ENCODE measurements at places on chromosomes 5 and 9.

- DNase-seq = no peak
Measured at GRCh38 chr9:73121375-73121935, 30.2 kb upstream of the ANXA1 start.

DNA sequence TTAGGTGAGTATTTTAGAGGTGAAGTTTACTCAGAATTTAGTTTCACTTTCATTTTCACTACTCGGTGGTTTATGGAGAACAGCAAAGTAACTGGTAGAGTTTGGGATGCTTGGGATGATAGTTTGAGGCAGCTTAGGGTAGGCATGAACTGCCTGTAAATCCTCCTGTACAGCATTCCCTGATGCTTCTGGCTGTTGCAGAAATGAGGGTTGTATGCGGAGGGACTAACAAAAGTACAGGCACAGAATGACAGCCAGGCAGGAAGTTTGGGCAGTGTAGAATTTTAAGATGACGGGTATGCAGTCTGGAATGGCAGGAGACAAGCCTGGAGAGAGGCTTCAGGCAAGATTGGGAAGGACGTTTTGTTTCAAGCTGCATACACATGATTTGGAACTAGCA is 48.0 kb upstream of the FAM120AOS start:
- DNase-seq = no peak

DNA sequence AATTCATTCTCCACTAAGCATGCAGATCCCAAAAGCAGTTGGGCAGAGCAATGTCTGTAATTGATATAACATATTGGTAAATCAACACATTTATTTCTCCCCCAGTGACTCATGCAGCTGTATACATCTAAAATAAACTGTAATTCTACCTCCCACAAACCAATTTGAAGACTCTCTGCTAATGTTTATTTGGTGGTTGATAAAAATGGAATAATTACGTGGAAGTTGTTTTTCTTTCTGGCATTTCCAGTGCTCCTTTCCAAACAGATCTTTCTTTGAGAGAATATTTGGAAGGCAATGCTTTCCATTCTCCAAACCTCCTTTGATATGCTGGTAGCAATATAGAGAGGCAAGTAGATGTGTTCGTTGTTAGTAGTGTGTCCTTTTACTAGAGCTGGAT is 194.7 kb downstream of the CHSY3 start:
- no peak for DNase-seq

DNA sequence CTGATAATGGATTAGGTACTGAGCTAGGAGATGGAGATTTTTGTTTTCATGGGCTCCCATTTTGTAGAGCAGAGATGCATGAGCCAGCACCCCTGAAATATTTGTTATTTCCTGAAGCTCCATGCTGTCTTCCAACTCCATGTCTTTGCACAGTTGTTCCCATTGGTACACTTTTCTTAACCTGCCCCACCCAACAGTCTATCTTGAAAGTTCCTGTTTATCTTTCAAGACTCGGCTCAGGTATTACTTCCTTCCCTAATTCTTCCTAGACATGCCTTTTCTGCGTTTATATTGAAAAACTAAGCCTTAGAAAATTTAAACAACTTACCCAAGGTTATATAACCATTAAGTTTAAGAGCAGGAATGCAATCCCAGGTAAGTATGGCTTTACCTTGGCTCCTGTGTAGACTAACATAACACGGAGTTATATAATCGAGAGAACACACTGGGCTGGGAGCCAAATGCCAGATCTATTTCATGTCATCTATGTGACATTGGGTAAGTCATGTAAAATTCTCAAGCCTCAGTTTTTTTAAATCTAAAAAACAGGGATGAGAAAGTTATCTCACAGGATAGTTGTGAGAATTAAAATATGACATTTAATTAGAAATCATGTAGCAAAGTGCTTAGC is 67.4 kb downstream of the LIX1 start:
- DNase-seq = no peak

DNA sequence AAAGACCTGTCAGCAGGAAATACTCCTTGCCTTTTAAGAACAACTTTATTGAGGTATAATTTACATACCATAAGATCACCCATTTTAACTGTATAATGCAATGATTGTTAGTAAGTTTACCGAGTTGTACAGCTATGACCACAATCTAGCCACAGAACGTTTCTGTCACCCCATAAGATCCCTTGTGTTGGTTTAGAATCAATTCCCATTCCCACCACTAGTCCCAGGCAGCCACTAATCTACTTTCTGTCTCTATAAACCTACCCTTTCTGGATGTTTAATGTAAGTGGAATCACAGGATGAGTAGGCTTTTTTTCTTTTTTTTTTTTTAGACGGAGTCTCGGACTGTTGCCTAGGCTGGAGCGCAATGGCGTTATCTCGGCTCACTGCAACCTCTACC is 4.4 kb downstream of the GPR107 start:
- DNase-seq = no peak

DNA sequence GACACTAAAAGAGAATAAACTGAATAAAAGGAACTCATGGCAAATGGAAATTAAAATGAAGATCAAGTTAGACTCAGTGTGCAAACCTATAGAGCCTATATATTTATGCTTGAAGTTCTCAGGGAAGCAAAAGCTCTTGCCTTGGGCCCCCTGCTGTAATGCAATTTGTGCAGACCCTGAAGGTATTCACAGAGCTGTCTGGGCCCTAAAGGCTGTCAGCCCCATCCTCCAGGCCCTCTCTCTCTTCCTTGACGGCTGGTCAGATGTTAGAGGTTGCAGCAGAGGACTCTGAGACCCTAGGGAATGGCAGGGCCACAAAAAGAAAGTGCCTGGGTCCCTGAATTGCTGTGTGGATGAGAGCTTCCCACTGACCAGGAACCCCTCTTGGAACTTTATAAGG is 283.9 kb upstream of the TUT7 start:
- no peak for DNase-seq

DNA sequence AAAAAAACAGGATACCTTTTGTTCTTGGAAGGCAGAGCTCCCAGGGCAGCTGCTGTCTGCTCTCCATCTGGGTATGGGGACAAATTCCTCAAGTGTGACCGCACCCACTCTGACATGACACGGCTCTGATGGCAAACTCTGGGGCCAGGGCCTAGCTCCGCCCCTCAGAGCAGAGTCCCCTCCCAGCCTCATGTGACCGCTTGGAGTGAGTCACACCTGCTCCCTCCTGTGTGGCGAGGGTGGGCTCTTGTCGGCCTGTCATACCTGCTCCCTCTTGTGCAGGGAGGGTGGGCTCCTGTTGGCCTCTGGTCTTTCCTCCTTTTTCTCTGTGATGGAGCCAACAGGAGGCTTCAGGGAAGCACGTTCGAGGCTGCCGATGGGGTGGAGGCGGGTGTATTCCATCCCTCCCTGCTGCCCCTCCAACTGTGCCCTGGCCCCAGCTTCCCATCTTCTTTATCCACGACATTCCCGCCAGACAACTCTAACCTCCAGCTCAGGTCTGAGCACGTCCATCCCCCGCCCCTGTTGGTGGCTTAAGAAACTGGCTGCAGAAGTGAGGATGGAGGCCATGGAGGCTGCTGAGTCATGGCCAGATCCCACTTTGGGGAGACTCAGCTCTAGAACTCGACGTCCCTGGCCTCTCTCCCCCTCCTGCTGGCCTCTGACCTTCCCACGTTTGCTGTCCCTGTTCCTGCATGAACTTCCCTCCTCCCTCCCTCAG is 65.3 kb downstream of the OLFM1 start:
- no peak for DNase-seq

DNA sequence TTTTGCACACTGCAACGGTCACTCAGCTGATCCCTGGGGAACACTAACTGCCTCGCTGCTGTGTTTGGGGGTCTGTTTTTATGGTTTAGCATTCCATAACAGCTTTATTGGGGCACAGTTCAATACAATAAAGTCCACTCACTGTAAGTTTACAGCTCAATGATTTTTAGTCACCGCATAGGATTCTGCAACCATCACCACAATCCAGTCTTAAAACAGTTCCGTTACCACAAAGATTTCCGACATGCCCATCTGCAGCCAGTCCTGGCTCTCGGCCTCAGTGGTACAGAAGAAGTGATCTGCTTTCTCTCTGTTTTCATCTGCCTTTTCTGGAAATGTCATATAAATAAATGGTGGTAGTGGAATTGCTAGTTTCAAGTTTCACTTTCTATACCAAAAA is 23.6 kb downstream of the OR2V2 start:
- DNase-seq = no peak

GRCh38 chr5:141476132-141476911 is 556 bp downstream of the PCDHGC3 start:
- no peak for DNase-seq

DNA sequence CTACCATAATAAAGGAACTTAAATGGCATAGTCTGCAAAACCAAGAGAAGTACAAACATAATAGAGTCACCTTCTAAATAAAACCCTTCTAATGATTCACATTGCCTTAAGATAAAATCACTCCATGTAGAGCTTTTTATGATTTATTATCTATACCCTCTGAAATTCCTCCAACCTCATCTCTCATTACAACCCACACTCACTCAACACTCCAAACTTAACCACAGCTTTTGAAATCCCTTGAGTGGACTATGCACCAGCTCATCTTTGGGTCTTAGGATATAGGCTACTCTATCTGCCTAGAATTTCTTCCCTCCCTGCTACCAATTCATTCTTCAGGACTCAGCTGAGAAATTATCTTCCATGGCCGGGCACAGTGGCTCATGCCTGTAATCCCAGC is 122.5 kb downstream of the CETN3 start:
- no peak for DNase-seq

- no peak for DNase-seq
Measured at GRCh38 chr9:100375658-100376057, 22.9 kb upstream of the TEX10 start.

DNA sequence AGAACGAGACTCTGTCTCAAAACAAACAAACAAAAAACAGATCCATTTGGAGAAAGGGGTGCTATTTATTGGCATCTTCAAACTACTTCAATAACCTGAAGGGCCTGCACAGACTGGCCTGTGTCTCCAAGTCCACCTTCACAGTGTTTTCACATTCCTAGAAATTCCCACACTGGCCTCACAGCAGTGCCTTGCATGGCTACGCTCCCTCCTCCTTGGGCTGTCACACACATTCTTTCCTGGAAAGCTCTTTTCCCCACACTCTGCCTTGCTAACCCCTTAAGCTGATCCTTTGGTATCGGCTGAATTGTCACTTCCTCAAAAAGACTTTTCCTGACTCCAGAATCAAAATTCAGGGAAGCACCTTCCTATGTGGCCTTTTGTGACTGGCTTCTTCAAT is 19.8 kb downstream of the FAM151B start:
- no peak for DNase-seq

DNA sequence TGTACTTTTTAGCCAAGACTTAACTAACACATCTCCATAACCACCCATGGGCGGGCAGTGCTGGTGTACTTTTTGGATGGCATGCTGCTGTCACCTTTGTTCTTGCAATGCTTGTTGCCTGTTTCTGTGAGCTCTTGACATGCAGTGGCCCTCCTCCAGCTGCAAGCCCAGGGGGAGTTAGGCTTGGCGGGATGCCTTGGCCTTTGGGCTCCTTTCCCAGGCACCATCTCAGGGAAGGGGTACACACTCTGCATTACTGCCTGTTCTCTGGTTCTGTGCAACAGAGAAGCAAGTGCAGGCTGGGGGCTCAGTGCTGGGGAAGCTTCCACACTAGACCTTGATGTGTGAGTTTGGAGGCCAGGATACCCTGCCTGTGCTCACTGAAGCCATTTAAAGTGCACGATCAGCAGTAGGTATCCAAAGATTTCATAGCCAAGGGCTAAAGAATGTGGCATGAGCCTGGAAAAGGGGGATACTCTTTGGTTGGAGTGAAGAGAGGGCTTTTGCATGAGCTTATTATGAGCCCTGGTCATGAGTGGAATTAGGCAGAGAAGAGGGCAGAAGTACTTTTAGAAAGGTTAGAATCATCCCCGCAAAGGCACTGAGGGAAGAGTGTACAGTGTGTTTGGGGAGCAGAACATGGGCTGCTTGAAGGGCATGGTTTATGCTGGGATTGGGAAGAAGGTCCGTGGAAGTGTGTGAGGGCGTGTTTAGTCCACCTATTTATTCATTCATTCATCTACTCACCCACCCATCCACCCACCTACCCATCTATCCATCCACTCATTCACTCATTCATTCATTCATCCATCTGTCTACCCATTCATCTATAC is 22.5 kb downstream of the PSAT1 start:
- no peak for DNase-seq

GRCh38 chr5:16918156-16918555 is 17.9 kb downstream of the MYO10 start:
- DNase-seq = no peak

DNA sequence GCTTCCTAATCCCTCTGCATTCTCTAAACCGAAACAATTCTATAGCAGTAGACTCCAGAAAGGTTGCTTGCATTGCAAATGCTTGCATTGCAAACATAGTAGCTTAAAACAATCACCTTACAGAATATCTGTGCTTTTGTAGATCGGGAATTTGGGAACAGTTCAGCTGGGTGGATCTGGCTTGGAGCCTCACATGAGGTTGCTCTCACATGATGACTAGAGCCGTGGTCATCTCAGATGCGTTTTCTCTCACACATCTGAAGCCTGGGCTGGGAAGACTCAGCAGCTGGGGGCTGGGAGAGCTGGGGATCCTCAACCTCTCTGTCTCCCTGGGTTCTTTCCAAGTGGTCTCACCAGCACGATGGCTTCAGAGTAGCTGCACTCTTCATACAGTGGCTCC is 127.8 kb downstream of the MSX2 start:
- no peak for DNase-seq

- no peak for DNase-seq
Measured at GRCh38 chr5:143870362-143870761, 58.4 kb downstream of the HMHB1 start.

DNA sequence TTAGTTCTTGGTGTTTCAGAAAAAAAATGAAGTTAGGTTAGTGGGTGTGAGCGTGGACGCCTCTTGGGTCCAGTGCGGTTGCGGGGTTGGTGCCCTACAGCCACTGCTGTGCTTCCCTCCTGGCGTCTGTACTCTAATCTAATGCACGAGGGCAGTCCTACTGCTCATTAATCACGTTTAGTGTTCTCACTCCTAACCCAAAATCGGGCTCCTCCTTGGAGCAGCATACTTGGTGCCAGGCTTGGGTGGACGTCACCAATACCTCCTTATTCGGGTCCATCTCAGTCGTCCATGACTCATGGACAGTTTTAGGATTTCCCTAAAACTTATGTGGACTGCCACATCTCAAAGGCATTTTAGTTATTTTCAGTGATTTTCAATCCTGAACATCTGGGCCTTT is 41.6 kb downstream of the TRIO start:
- no peak for DNase-seq

DNA sequence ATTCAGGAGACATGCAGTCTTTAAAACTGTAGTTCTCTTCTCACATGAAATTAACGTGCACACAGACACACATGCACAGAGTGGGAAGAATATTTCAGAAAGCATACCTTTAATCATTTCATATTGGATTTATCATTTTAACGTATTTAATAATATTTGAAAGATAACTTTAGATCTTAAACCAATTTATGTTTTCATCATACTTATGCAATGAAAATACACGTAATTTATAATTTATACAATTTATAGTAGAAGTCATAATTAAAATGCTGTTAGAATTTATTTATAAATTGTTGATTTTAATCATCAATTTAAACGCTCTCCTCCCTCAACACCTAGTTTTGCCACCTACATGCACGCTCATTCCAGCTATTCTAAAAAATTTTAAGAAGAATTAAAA is 894.9 kb upstream of the CTNND2 start:
- DNase-seq = no peak
